ENCODE measurements at places on chromosomes 1 and 21. TPM values are rescaled to one million over a fixed set of nuclear protein-coding genes. Genes with fewer than 3 reads are reported as not detected.

Gene SVBP
- total RNA-seq = 12.3 TPM

Gene TEX38
- total RNA-seq = not detected

Gene FAM3B
- total RNA-seq = not detected

Gene FCRLA
- total RNA-seq = not detected

Gene CFAP107
- total RNA-seq = not detected

Gene ESPN
- total RNA-seq = 1.2 TPM

Gene STRIP1
- 10.7 TPM for total RNA-seq

Gene NPL
- 1.2 TPM for total RNA-seq

Gene SPOCD1
- total RNA-seq = 4.4 TPM

Gene IL20
- total RNA-seq = not detected

Gene LAMB3
- 19.4 TPM for total RNA-seq

Gene BRINP3
- not detected for total RNA-seq

Gene RASSF5
- 1.1 TPM for total RNA-seq

Gene GPR61
- total RNA-seq = 0.06 TPM

Gene CD34
- not detected for total RNA-seq
